ENCODE measurements at places on chromosomes 13 and 19. TPM values are rescaled to one million over a fixed set of nuclear protein-coding genes. Genes with fewer than 3 reads are reported as not detected.

The ADGRE3 gene
- total RNA-seq: not detected

The LRRC63 gene
- total RNA-seq: not detected

DNA sequence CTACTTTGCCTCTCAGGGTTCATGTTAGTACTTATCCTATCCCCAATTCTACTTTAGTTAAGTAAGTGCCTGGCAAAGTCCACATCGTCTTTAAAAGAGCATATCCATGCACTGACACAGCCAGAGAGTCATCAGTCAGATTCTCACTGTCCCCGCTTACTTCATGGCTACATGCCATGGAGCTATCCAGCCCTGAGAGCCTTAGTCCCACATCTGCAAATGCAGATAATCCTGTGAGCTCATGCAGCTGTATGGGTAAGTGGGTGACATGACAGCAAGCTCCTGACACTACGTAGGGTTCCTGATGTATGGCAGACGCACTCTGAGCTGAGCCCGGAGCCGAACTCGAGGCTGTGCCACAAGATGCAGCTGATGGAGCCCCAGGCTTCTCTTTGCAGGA lies 661.5 kb downstream of the LIG4 start:
- peak; percentile 69 for DNase-seq

The SULT2A1 gene
- not detected for total RNA-seq

DNA sequence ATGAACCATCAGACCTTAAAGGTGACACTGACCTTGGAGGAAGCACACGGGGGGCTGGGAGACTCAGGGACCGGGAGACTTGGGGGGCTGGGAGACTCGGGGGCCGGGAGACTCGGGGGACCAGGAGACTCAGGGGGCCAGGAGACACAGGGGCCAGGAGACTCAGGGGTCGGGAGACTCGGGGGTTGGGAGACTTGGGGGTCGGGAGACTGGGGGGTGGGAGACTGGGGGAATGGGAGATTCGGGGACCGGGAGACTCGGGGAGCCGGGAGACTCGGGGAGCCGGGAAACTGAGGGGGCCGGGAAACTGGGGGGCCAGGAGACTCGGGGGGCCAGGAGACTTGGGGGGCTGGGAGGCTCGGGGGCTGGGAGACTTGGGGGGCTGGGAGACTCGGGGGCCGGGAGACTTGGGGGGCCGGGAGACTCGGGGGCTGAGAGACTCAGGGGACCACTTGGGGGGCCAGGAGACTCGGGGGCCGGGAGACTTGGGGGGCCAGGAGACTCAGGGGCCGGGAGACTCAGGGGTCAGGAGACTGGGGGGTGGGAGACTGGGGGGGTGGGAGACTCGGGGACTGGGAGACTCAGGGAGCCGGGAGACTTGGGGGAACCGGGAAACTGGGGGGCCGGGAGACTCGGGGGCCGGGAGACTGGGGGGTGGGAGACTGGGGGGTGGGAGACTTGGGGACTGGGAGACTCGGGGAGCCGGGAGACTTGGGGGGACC lies 62.9 kb downstream of the RASA3 start:
- no peak for DNase-seq

DNA sequence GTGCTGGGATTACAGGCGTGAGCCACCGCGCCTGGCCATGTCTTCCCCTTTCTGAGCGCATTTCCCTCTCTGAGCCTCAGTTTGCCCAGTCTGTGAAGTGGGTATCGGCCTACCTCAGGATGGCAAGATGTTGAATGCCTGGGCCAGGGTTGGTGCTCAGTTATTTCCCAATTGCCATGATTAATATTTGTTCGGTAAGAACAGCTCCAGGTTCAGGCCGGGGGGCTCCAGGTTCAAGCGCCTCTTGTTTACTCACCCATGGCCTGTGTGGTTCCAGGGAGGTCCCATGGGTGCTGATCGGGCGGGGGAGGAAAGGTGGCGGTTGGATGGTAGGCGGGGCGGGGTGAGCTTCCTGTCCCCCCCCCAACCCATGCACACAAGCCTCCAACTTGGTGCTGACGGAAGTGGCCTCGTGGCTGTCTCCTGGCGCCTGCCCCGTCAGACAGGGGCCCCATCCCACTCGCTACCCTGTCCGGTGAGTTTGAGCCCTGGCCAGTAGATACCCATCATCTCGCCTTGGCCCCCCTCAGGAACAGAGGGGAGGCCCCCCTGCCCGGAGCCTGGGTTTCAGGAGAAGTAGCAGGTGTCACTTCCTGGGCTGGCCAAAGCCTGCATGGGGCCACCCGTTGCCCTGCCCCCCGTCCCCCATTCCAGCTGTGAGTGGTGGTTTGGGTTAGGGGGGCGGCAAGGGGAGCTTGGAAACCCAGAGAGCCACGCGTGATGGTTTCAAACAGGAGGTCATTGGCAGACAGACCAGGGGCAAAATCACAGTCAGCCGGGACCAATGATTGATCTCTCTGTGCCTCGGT lies at the start of gene FCHO1:
Gene FCHO1 (plus strand): TSS at position 375 of the 809 bp plus-strand sequence. CDS start 3,688 bp downstream, outside the sequence.
- DNase-seq: no peak
